Activated naive CD4-positive, alpha-beta T cell treated with Interleukin-2 at 50 U/mL for 16 hours (primary cell): ENCODE measurements at places on chromosomes 12 and 14.
A peak's percentile ranks its signal among the peaks of the same experiment; 100 is the strongest.

DNA sequence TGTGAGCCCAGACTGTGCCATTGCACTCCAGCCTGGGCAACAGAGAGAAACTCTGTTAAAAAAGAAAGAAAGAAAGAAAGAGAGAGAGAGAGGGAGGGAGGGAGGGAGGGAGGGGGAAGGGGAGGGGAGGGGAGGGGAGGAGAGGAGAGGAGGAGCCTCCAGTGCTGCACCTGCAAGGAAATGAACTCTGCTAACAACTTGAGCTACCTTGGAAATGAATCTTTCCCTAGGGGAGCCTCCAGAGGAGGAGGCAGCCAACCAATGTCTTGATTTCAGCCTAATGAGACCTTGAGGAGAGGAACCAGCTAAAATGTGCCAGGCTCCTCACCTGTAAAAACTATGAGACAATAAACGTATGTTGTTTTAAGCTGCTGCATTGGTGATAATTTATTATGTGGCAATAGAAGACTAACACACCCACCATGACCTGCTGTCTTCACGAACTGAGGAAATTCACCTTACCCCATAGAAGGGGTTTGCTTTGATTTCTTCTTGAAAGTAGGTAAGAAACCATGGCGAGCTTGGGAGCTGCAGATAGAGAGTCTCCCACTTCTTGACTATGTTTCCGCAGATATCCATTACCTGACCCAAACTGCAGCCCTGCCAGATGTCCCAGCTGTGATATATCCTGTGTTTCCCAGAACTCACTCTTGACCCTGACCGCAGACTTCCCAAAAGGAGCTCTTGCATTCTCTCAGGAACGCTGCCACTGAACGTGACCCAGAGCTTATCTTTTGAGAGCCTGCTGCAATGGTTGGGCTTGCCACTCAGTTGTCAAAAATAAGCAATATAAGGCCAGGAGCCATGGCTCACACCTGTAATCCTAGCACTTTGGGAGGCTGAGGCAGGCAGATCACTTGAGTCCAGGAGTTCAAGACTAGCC, 31.5 kb upstream of the TMPO start:
- no peak for DNase-seq

- no peak for DNase-seq
These were observed 171.7 kb upstream of the RTL1 start for GRCh38 chr14:101075025-101075800.

GRCh38 chr14:60736494-60736893, 1.9 kb downstream of the MNAT1 start:
- no peak for DNase-seq

DNA sequence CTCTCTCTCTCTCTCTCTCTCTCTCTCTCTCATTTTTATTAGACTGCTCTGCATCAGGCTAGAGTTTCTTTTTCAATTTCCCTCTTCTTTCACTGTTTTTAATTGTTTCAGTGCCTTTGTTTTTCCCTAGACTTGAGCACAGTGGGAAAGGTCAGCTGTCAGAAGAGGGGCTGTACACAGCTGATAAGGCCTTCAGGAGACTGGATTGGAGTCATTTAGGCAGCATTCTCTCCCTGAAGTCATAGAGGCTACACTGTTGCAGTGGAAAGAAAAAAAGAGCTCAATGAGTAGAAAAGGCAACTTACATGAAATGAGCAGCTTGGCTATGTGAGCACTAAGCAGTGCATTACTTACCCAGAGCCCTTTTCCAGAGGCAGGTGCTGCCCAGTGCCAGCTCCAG, 456.9 kb downstream of the NRXN3 start:
- DNase-seq, result no peak

DNA sequence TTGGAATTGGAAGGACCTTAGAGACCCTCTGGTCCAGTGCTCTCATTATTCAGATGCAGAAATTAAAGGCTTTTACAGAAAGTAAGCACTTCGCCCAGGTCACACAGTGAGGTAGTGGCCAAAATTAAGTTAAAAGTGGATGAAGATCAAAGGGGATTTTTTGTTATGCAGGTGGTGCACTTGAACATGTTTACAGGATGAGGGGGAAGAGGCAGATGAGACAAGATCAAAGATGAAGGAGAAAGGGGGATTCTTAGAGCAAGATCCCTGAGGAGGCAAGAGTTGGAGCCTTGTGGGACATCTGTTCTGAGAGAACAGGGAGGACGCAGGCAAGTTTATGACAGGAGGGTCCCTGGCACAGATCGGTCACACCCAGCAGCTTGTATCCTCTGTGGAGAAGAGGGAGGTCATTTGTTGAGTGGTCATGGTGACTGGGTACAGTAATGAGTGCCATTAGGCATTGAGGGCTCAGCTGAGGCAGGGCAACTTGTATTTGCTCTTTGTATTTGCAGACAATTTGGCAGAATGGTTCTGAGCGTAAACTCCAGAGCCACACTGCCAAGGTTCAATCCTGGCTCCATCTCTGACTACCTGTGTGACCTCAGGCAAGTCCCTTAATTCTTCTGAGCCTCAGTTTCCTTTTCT, 84.0 kb downstream of the BORCS5 start:
- DNase-seq, result no peak

DNA sequence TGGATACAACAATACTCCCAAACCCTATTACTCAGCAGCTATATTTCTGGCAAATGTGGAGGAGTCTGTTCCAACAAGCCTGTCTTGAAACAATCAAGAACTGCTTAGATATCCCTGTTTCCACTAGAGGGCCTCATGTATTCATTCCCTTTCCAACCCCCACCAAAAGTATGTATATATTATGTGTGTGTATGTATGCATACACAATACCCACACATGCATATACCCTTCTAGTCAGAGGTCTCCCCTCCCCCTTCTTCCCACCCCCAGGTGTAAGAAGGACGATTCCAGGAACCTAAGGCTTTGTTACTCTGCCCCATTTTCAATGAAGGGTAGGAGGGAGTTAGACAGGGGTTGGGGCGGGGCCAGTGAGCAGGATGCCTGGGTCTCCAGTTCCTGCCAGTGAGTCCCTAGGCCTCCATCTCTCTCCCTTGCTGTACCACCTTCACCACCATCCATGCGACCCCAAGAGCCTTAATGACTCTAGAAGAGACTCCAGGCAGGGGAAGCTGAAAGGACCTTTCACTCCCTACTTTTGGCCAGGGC, at the start of gene DGKA:
Gene DGKA (plus strand): TSS at position 392 of the 546 bp plus-strand sequence. CDS start 5,342 bp downstream, outside the sequence.
- DNase-seq, result peak; percentile 82

- DNase-seq, result peak; percentile 31
These were observed 33.6 kb downstream of the CMKLR1 start for GRCh38 chr12:108305520-108305919.

DNA sequence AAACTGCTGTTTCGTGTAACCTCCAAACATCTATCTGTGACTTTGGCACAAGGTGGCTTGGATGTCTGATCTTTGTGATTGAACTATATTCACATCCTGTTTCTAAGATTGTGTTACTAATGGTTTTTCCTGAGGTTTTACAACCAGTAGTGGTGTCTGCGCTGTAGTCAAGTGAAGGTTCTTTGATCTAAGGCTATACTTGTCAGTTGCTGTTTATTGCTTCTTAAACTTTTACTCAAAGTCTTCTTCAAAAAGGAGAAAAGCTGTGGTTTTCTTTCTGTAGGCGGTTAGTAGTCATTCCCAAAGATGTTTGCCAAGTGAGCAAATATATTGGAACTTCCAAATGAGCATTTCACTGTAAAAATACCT, 12.3 kb upstream of the CALM1 start:
- DNase-seq, result no peak

GRCh38 chr12:41459906-41460214, 271.7 kb downstream of the PDZRN4 start:
- DNase-seq, result no peak

GRCh38 chr14:77309131-77309530, 11.6 kb downstream of the POMT2 start:
- DNase-seq, result no peak

DNA sequence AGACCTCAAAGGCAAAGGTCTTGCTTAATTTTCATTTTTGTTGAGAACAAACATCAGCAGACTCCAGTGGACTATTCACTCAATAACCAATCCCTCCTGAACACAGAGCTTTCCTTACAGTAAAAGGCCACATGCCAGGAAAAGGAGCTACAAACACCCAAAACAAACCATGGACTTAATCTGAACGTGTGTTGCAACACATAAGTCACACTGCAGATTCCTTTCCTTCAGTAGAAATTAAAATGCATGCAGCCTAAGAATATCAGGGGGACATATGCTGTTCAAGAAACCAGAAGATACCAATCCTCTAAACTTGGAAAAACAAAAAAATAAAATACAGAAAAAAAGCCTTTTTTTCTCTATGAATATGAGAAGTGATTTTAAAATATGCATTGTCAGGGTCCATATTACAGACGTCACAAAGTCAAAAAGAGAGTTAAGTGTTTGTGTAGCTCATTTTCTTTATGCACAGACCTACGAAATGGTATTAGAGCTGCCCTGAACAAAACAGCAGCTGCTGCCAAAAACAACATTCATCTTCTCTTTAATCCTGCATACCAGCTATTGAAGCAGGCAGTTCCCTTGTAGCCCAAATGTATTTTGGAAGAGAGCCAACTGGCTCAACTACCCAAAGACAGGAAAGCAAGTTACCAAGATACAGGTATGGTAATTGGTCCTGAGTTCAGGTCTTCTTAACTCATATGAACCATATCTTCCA, 26.2 kb downstream of the KITLG start:
- no peak for DNase-seq

DNA sequence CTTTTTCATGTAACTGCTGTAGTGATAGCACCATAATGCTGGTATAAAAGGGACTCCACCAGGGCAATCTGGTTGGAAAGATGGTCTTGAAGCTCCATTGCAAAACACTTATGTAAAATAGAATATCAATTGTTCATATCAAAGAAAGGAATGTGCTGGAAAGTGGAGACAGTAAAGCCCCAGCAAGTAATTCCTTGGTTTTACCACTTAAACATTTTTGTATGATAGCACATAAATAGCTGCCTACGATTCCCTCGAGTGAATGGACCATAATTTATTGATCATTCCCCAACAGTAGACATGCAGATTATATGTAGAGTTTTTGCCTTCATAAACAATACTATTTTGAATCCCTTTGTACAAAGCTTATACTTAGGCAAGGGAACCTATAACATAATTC, 275.4 kb downstream of the PAWR start:
- no peak for DNase-seq

GRCh38 chr12:6584293-6584692, 16.2 kb upstream of the NOP2 start:
- DNase-seq, result no peak

GRCh38 chr12:94033784-94034183, 114.6 kb upstream of the PLXNC1 start:
- DNase-seq, result no peak

GRCh38 chr14:81256289-81256960, 35.7 kb upstream of the GTF2A1 start:
- no peak for DNase-seq

- no peak for DNase-seq
These were observed 1.7 kb downstream of the HAL start for GRCh38 chr12:95994476-95994875.

DNA sequence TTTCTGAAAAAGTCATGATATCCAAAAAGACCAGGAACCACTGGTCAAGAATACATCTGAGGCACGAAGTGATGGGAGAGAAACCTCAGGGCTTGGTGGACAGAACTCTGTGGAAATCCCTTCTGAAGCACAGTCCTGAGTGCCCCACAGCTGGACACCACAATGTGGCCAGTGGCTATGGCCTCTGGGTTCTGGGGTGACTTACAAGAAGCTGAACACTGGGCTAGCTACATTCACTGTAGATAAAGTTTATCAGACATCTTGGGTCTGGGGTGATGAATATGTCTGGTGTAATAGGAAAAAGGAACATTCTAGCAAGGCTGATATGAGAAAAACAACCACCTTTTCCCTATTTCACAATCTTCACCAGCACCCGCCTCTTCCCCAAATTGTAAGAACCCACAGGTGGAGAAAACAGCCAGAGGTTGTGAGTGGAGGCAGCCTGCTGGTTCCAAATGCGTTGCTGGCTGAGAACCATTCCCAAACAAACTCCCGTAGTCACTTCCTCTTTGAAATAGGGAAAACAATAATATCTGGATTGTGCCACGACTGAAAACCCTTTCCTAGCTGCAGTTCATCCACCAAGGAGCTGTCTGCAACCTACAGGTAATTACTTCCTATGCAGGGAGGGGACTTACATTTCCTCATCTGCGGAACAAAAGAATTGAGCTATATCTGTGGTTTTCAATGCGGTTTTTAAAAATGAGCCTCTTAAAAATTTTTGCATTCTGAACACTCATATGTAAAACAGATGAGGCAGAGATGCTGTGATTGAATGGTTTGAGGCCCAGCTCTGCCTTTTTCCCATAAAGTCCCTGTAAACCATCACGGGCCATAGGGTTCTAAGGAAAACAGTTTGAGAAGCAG, 193.6 kb downstream of the SLC41A2 start:
- DNase-seq, result no peak

DNA sequence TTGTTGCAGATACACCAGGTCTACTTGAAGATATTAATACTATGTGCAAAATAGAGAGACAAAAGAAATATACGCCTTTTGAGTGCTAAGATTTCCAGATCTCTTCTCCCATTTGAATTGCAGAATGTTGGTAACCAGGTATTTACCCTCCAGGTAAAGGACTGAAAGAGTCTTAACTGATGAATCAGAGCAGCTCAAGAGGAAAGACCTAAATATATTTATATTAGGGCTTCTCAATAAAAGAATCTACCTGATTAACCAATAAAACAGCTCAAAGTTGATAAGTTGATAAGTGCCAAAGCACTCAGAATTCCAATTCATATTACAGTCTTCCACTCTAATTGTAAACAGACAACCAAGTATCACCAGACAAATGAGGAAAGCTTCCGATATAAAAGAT, 59.2 kb downstream of the ZNF641 start:
- no peak for DNase-seq

DNA sequence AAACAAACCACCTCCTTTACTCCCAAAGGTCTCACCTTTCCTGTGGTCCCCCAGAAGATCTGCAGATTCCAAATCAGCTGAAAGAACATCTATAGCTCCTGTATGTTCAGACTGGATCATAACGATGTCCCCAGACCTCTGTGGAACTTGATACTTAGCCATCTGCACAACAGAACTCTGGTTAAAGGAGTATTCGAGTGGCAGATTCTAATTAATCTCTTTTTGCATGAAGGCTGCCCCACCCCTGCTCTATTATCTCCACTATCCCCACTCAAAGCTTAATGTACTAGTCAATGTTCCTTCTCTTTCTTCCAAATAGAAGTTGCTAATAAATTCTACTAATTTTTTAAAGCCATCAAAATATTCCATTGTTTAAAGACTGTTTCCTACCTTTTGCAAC, 22.8 kb downstream of the GSTZ1 start:
- no peak for DNase-seq

- DNase-seq, result peak; percentile 2
These were observed 617.6 kb downstream of the LRFN5 start for GRCh38 chr14:42224053-42224888.

GRCh38 chr12:121189619-121190155, 20.2 kb upstream of the P2RX4 start:
- DNase-seq, result no peak

GRCh38 chr14:91129261-91129660, 15.4 kb downstream of the DGLUCY start:
- DNase-seq, result no peak

- DNase-seq, result no peak
These were observed 73.6 kb downstream of the TMTC1 start for GRCh38 chr12:29710104-29710503.

GRCh38 chr12:79689061-79689476, 1.7 kb downstream of the PAWR start:
- DNase-seq, result no peak

GRCh38 chr14:70897464-70897863, 9.8 kb upstream of the PCNX1 start:
- no peak for DNase-seq

GRCh38 chr14:56295743-56296142, 177.5 kb downstream of the PELI2 start:
- no peak for DNase-seq

GRCh38 chr12:120447992-120448391, 1.7 kb downstream of the GATC start:
- no peak for DNase-seq

- no peak for DNase-seq
These were observed 2.2 kb downstream of the VAMP1 start for GRCh38 chr12:6468283-6468575.
